ENCODE measurements at places on chromosomes 12 and 14.
A peak's percentile ranks its signal among the peaks of the same experiment; 100 is the strongest.

GRCh38 chr14:89351516-89352404, 65.3 kb downstream of the FOXN3 start:
- DNase-seq = peak; percentile 29

DNA sequence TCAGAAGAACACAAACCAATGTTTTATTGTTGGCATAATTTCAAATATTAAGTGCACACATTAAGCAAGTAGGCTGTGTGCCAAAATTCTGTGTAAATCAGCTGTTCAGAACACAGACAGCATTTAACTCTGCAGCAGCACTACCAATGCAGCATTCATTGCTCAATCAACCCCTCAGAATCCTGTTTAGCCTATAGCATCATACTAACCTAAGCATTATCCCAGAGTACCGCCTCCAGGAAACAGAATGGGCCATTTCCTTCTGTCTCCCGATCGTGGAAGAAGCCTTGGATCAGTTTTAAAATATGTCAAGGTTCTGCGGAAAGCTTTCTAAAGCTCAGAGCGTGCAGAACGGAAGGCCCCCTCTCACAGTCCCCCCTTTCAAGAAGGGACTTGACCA, 3.3 kb downstream of the IL26 start:
- DNase-seq = no peak

- no peak for DNase-seq
These were observed 443.1 kb downstream of the AEBP2 start for GRCh38 chr12:19882346-19882745.

GRCh38 chr14:63091394-63091996, 46.2 kb upstream of the KCNH5 start:
- no peak for DNase-seq

DNA sequence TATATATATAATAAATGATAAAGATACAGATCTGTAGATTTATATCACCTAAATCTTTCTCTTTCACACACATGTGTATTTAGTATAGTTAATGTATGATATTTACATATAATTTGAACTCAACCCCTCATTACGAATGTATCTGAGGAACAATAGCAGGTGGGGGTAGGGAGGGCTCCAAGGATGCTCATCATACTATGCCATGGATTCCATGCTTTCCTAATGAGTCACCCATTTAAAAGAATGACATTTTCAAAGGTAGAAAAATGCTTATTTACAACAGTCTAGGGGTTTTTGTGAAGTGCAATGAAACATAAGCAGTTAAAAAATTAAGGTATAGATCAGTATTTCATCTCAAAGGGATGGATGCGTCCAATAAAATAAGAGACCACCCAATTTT, 181.6 kb downstream of the SOX5 start:
- no peak for DNase-seq

- no peak for DNase-seq
These were observed 17.6 kb downstream of the CCDC88C start for GRCh38 chr14:91399868-91400640.

DNA sequence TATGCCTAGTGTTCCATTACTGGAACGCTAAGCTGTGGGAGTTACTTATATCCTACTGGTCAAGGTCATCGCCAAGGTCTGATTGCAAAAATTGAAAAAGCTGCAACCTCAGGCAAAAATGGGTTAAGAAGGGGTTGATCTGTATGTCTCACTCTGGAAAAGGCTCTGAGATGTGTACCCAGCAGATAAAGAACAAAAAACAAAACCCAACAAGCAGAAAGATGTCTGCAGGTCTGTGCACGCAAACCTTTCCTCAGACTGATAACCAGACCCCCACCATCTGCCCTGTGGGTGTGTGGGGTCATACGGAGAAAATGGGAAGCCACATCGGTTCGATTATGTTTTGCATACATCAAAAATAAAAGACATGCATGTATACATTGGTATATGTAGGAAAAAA, 56.4 kb downstream of the TESC start:
- peak; percentile 50 for DNase-seq

GRCh38 chr12:96183734-96184370, 10.3 kb upstream of the ELK3 start:
- DNase-seq = peak; percentile 63

GRCh38 chr14:81471062-81471461, 62.6 kb downstream of the SEL1L start:
- no peak for DNase-seq

GRCh38 chr14:101789222-101789621, 27.7 kb downstream of the PPP2R5C start:
- DNase-seq = no peak

DNA sequence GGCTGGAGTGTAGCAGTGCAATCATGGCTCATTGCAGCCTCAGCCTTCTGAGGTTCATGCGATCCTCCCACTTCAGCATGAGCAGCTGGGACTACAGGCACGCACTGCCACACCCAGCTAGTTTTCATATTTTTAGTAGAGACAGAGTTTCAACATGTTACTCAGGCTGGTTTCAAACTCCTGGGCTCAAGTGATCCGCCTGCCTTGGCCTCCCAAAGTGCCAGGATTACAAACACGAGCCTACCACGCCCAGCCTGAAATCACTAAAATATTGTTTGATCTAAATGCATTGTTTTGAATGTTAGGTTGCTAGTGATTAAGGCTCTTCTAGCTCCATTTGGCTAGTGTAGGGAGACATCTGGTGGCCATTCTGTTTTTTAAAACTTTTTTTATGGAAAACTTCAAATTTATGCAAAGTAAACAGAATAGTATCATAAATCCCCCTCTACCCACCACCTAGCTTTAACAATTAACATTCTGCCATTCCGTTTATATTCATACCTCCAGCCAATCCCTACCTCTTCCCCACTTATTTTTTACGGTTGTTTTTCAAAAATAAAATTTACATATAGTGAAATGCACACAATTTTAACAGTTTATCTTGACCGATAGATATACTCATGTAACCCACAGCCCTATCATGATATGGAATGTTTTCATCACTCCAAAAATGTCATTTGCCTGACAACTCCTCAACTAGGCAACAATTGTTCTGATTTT, 37.8 kb downstream of the MYO1H start:
- DNase-seq = no peak

- no peak for DNase-seq
These were observed 225.8 kb upstream of the SOX5 start for GRCh38 chr12:24175284-24175683.

DNA sequence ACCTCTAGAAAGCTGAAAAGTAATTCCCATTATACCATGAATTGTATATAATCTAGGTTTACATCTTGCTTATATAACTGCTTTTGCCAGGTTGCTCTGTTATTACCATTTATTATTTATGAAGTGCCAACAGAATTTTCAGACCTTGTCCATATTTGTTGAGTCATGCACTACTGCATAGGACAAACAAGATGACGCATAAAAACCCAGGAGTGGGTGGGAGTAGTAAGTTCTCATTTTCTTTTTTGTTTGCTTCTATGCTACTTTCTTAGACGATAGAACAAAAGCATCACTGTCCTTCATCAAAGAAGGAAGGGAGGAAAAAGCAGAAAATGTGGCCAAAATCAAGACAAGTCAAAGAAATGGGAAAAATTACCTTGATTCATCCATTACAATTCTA, 119.0 kb upstream of the RASSF8 start:
- DNase-seq = no peak

DNA sequence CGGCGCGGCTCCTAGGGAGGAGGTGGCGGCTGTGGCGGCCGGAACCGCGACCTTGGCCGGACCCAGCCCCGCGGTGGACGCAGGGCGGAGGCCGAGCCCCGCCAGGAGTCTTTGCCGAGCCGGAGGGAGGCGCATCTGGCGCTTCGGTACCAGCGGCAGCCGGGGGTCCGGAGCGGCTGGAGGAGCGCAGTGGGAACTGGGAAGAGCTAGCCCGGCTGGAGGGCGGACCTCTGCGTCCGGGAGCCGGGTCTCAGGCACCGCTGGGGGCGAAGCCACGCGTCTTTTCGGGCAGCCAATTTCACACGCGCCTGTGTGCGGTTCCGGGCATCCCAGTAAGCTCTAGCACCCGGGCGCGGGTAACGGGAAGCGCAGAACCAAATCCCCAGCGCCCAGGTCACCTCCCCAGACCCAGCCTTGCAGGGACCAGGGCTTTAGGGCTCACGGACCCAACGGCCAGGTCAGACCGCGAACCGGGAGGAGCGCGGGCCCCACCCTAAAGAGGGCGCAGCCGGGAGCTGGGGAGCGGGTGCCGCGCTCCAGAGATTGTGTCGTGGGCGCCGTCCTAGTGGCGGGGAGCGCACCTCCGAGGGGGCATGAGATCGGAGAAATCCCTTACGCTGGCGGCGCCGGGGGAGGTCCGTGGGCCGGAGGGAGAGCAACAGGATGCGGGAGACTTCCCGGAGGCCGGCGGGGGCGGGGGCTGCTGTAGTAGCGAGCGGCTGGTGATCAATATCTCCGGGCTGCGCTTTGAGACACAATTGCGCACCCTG, 89.4 kb downstream of the GALNT8 start:
- DNase-seq = no peak

- DNase-seq = no peak
These were observed 185.8 kb upstream of the SSTR1 start for GRCh38 chr14:38021861-38022260.

DNA sequence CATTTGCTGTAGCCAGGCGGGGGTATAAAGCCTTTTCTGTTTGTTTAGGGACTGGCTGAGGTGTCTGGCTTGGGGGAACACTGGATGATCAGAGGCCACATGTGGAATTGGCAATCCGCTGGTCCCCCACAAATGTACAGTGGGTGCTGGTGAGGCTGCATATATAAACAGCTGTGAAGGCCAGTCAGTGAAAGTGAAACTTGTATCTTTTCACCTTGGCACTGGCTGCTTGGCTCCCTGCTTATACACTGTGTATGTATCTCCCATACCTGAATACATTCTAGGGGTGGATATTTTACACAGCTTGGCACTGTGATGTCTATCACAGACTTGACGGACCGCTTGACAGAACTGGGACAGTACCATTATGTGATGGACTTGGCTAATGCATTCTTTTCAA, 246.8 kb upstream of the AVPR1A start:
- DNase-seq = no peak

DNA sequence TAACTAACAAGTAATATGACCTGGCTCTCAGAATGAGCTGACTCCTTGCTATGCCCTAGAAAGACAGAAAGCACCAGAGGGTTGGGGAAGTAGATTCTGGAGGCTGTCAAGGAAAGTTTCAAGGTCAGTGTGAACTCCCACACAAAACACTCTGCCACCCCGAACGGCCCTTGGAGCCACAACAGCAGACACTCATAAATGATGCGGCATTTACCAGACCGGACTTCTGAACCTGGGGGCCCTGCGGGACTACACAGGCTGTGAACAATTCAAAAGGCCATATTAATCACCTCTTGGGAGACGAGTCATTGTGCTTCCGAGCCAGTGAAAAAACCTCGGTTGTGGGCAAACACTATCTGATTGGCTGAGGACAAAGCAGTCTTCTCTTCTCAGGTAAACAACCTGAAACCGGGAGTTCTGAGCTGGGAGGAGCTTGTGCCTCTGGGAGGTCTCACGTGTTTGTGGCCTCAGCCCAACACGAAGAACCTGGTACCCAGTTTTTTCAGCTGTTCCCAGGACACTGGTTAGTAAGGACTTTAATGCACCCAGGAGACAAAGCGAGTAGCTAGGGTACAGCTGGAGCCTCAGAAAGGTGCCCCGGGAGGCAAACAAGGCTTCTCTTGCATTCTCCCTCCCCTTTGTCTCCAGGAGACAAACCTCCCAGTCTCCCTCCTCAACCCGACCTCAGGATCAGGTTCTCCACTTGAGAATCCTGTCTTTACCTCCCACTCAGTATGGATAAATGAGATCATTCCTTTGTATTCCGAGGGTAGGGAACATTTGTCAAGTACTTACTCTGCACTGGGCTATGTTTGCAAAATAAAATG, 35.3 kb downstream of the VWF start:
- no peak for DNase-seq

GRCh38 chr12:25744313-25744712, 191.2 kb upstream of the LMNTD1 start:
- DNase-seq = no peak
